ENCODE measurements at places on chromosomes 4 and X.

DNA sequence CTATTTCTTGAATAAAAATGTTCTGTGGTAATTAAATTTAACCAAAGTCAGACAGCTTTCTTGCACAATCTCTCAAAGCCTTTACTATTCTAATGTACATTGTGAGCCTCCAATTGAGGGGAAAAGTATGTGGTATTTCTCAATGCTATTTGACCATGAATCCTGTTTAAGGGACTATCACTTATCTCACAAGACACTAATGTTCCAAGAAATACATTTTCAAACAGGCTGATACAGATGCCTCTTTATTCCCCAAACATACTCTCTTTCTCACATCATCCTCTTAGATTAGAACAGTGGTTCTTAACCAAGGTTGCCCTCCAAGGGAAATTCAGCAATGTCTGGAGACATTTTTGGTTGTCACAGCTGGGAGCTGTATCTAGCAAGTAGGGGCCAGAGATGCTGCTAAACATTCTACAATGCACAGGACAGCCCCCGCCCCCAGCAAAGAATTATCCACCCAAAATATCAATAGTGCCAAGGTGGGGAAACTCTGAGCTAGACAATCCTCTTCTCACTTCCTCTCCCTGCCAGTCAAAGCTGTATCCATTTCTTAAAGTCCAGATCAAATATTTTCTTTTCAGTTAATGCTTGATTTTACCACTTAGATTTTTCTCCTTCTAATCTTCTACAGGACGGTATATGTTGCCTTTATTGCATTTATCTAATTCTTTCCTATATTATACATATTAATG lies 129.2 kb upstream of the TRIM2 start:
- DNase-seq: no peak

DNA sequence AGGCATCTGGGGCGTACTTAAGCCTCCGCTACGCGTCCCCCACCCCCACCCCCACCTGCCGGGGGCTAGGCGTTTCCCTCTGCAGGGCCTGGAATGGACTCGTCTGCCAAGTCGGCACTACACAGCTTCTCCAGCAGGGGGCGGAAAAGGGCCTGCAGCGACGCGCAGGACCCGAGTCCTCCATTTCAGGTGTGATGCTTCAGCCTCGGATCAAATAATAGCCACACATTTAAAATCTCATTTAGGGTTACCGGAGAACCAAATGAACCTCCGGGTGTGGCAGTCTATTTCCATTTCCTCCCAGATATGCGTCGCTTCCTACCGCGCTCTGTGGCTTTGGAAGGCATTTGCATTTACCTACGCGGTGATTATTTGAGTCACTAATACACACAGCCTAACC lies 2.9 kb downstream of the PAK3 start:
- no peak for DNase-seq

DNA sequence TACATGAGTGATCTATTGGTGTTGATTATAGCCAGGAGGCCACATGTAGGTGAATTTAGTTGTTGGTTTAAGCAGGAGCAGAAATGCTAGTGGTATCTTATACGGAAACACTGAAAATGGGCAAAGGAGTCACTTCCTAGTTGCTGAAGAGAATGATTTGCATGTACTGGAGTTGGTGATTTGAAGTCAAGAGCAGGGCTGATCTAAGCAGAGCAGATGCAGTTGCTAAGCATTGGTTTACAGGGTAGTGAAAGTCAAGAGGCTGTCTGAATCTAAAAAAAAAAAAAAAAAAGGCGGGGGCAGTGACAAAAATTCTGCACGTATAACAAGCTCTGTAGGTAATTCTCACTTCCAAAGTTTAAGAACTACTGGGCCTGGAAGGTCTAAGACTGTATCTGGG lies 90.4 kb upstream of the HPRT1 start:
- no peak for DNase-seq

DNA sequence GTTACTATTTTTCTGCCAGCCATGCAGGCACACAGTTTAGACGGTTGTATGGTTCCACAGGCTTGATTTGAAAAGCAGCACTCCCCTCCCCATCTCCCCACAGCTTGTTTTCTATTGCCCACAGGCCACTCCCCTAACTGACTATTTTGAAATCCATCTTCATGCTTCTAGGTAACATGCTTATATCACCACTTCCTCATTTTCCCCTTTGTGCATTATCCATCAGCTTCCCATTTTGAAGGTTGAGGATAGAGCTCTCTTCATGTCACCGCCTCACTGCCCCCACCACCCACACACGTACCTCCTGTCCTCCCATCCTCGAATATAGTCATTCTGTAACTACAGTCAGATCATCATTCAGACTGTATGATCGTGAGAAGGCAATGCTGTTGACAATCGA lies 224.7 kb downstream of the MID1 start:
- no peak for DNase-seq

DNA sequence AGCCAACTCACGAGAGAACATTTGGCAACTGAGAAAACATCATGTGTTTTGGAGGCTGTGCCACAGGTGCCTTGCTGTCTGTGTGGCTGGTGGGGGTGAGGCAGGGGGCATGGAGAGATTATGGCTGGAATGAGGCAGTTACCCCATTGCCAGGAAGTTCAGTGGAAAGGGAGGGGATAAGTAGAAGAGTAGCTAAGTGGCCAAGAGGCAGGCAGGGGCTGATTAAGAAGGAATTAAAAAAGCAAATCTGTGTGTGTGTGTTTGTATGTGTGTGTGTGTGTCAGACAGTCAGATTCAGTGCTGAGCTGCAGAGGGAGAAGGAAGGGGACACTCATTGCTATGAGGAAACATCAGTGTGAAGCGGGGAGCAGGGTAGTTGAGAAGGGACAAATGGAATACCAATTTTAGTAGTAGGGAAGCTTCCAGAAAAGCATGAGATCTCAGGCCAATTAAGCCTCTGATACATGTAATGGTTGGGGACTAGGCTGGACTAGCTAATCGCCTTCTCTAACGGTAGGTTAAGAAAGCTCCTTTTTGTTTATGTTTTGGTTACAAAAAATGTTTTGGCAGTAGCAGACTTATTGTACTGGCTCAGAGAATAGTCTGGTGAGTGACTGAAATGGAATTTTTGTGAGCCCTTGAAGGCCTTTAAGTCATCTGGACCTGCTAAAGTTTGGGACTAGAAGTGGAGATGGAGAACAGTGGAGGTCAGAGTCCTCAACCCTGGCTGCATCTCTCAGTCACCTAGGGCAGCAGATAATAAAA lies 18.5 kb downstream of the TMEM164 start:
- DNase-seq: peak; percentile 44

GRCh38 chr4:135354876-135355275 lies 1153.3 kb upstream of the PABPC4L start:
- DNase-seq: peak; percentile 11

DNA sequence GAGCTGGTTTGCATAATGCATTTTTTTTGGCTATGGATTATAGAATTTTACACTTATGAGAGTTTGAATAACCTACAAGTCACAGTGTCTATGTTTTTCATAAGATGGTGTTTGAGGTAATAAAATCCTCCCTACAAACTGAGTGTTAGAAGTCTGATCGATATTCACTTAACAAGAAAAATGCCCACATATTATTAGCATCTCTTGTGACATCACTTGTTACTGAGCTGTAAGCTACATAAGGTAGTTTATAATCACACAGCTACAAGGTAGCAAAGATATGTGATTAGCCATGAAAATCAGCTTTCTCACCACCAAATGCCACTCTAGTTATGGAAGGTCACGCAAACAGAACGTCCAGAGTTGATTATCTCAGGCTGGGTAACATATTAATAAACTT lies 669.6 kb downstream of the PCDH18 start:
- no peak for DNase-seq

GRCh38 chr4:52780206-52780605 lies 29.0 kb upstream of the ERVMER34-1 start:
- DNase-seq: no peak

DNA sequence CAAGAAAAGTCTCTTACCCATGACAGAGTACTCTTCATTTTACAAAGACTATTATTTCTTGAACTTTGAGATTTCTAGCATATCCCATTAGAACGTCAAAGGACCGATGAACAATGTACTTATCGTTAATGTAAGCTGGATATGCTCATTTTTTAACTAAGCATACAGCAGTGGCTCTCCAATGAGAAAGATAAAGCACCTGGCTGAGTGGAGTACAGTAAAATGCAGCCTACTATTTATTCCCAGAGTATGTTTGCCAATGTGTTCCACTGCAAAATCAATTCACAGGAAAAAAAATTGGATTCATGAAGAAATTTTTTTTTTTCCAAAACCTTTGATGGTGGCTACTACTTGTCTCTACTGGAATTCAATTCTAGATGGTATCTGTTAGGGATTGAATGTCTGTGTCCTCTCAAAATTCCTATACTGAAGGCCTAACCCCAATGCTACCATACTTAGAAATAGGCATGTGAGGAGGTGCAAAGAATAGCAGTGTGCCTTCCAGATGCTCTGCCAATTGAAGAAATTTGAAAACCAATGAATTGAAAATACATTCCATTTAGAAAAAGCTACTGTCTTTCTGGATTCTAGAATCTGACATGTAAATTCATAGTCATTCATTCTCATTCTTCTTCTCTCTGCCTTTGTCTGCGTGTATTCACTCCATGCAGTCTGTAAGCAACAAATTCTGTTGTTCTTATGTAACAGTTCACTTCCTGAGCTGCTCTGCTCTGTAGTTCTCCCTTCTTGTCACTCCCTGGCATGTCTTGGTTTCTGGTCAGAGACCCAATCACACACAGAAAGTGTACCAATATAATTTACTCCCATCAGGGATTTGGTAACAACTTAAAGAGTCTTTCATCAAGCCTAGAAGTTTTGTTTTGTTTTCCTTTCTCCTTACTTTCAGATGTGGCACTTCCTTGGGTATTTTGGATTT lies 61.4 kb downstream of the PAPSS1 start:
- no peak for DNase-seq

DNA sequence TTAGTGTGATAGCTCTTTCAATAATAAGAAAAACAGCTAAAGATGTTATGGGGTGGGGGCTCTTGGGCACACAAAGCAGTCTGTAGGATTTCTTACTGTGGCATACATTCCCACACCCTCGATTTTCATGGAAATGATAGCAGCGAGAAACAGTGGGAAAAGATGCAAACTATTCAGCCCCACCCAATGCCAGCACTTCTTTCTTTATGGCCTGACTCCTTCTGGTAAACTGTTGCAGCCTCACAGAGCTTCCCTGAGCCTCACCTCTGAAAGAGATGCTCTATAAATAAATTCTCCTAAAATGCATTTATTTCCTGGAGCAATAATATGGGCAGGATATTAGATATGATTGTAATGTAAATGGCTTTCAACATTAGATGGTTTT lies 910 bp downstream of the ANK2 start:
- no peak for DNase-seq

- no peak for DNase-seq
Observed at GRCh38 chr4:52833941-52834525, 28.1 kb upstream of the RASL11B start.

GRCh38 chrX:116267511-116268040 lies 97.0 kb downstream of the AGTR2 start:
- DNase-seq: no peak

DNA sequence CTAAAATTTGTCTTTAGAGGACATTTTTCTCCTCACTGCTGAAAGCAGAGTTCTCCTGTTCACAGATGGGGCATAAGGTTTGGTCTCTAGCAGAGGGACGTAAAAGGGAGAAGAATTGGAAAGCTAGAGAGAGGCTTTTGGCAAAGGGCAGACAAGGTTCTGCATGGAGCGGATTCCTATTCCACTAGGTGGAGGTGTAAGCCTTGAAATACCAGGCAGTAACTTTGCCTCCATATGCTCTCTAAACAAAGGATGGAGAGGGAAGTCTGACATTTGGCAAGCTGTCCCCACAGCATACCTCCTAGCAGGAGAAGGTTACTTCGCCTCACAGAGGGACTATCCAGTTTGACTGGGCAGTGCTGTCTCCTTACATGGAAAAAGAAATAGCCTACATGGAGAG lies 174.7 kb downstream of the DACH2 start:
- no peak for DNase-seq

GRCh38 chr4:157244348-157244747 lies 23.8 kb downstream of the GRIA2 start:
- no peak for DNase-seq

DNA sequence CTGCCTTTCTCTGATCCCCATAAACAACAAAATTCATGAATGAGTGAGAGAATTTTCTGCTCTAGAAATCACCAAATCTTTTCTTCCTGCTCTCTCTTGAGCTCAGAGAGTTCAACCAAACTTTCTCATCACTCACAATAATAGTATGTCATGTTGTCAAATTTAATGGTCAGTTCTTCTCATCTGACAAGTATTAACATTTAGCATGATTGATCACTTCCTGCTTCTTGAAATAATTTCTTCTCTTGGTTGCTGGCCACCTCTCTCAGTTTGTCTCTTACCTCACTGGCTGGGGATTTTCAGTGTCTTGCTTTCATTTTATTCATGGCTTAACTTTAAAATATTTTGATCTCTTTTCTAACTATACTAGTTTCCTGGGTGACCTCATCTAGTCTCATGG lies 25.5 kb upstream of the FGF5 start:
- no peak for DNase-seq

GRCh38 chr4:120672558-120673147 lies 249.9 kb downstream of the PRDM5 start:
- DNase-seq: no peak

GRCh38 chr4:63460075-63460474 lies 949.2 kb downstream of the TECRL start:
- DNase-seq: no peak

DNA sequence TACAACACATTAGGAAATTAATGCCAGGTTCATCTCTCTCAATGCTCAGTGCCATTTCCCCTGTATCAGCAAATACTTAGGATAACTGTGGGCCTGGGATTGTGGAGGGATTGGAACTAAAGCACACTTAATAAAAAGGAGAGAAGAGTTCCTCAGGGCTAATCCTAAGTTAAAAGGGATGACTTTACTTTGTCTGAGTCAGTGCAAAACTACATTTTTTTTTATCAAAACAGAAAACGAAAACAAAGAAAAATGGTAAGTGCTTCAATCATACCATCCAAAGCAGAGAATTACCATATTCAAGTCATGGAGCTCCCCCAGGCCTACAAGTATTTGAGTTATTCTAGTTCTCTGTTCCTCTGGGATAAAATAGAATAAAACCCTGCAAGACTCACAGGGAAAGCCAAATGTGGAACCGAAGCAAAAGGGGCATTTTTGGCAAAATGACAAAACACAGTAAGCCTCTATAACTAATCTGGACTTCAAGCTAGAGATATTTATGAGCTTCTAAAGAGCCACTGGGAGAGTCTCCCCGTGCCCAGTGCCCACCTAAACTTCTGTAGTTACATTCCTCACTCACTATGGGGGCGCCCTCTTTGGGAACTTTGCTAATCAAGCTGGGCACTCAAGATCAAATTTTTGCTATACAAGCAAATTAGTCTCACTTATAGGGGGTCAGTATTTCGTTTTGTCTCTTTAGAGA lies 53.4 kb downstream of the PALLD start:
- DNase-seq: no peak
